ENCODE measurements at places on chromosomes 2 and 18.

GRCh38 chr2:240132651-240132980, 3.5 kb downstream of the COPS9 start:
- no peak for DNase-seq

DNA sequence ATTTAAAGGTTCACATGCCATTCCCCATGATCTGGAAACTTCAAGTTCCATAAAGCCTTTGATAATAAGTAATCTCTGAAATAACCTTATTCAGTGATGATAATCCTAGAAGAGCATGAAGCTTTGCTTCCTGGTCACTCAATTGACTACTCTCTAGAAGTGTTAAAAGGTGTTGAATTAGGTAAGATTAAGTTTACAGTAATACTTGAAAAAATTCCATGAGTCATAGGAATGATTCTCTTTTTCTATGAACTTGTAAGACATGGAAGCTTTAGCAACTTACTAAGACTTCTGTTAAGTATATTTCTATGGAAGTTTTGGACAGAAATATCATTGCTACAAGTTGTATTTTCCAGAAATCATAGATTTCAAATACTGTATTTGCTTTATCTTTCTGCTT, 100.6 kb downstream of the MYO1B start:
- DNase-seq, result no peak

GRCh38 chr2:239671471-239671870, 270.7 kb upstream of the HDAC4 start:
- no peak for DNase-seq

GRCh38 chr2:181657379-181657778, 474 bp upstream of the CERKL start:
- DNase-seq, result no peak

GRCh38 chr2:46977899-46978298, 62.3 kb upstream of the MCFD2 start:
- DNase-seq, result no peak

Data from stimulated activated CD8-positive, alpha-beta memory T cell treated with anti-CD3 and anti-CD28 coated beads, Interleukin-15, amount 100 ng/mL, for 48 hours (primary cell).